ENCODE measurements at places on chromosomes 6 and 20.

GRCh38 chr20:53597030-53597482 is 3.4 kb upstream of the ZNF217 start:
- no peak for DNase-seq

DNA sequence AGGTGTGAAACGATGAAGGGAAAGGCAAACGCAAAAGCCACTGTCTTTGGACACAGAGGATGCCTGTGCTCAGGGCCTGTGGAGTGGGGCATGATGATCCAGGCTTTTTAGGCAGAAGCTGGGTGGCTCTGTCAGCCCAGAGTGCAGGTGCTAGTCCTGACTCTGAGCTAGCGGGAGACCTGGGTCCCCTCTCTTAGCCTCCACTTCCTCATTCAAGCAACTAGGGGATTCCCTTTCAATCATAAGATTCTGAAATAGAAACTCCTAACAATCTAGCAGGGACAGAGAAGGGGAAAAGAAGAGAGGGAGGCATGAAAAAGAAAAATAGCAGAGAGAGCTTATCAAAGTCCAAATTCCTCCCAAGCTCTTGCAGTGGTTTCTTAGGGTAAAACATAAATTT is 7.6 kb upstream of the HIVEP2 start:
- DNase-seq, result no peak

GRCh38 chr6:136823128-136823660 is 802 bp downstream of the PEX7 start:
- DNase-seq, result peak; percentile 4

DNA sequence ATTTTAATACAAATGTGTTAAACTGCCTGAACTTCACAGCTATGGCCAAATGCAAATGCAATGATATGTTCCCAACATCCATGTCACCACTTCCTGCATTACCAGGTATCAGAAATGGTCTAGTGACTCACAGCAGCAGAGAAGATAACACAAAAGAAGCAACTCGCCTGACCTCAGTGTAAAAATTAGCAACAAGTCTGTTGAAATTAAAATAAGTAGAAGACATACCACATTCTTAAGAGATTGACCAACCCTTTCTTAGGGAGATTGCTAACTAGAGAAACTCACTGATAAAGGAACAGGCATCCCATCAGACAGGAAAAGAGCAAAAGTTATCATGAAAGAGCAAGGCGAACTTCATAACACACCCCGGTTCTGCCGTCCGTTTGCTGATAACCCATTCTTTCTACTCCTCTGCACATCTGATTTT is 45.1 kb downstream of the RNASET2 start:
- no peak for DNase-seq

GRCh38 chr20:12056839-12057238 is 139.1 kb downstream of the BTBD3 start:
- DNase-seq, result no peak

GRCh38 chr20:23142162-23143050 is 56.3 kb upstream of the CD93 start:
- no peak for DNase-seq

GRCh38 chr6:4905826-4906225 is 98.0 kb downstream of the RPP40 start:
- DNase-seq, result no peak

DNA sequence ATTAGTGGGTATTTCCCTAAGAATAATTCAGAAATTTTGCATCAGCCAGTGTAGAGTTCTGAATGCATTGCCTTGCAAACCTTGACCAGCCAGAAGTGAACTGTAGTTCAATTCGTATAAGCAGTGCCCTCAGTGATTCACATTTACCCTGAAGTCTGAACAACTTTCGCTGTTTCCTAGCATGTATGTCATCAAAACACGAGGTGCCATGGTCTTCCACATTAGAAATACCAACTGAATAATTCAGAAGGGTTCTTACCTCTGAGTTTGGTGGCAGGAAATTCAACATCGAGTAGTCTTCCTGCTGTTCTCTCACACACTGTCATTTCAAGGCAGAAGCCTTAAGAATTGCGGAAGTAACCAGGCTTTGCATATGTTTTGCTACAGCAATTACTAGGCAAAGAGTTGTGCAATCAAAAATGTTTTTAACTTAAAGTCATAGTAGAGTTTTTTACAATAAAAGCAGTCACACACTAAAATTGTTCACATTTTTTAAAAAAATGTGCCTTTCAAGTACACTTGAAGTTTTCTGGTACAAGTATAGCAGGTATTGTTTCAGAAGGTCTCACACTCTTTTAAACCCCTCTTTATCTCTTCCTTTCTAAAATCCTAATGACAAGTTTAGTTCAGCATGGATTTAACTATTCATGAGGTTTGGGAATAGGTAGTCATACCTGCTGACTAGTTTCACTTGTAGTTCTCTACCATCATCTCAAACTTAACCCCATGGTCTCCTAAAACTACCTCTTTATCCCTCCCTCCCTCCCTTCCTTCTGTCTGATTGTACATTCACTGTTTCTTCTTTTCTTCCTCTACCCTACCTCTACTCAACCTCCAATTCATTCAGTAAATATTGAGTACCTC is 118.3 kb downstream of the STXBP5 start:
- no peak for DNase-seq

- no peak for DNase-seq
These were observed 37.3 kb downstream of the TFEB start for GRCh38 chr6:41697861-41698781.

GRCh38 chr20:63980317-63980805 is 571 bp upstream of the PRPF6 start:
- peak; percentile 33 for DNase-seq

DNA sequence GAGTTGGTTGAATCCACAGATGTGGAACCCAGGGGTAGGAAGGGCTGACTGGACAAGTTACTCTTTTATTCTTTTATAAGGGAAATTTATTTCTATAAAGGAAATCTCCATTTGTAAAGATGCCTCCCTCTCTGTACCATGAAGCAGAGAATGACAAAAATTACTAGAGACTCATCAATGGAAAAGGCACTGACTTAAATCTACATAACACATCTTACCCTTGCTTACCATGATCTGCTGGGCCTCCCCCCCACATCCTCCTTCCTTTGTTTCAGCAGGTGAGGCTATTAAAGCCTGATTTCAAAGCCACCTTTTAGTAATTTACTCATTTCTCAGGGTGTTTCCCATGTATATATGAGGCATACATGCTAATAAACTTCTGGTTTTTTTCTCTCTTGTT is 130.2 kb upstream of the HDDC2 start:
- DNase-seq, result no peak

DNA sequence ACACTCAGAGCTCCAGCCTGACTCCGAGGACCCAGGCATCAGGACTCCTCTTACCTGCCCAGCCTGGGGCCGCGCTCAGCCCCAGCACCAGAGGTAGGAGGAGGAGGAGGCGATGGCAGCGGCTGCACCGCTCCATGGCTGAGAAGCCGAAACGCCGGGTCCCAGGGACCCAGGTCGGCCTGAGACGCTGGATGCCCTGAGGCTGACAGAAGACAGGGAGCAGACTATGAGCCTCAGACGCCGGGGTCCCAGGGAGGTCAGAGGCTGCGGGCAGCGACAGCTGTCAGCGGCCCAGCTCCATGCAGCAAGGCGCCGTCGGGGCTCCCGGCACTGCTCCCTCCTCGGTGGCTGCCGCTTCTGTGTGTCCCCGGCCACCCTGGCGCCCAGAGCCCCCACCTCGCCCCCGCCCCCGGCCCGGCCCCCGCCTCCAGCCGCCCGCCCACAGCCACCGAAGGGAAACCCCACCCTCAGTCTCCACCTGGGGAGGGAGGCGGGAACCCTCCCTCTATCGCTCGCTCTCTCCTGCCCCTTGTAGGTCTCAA is at the start of gene COL11A2:
TSS of gene COL11A2 (minus strand) at position 363 of the 542 bp plus-strand sequence. CDS start at position 136, 227 bp downstream.
- no peak for DNase-seq

GRCh38 chr6:71373943-71374342 is 85.3 kb downstream of the OGFRL1 start:
- no peak for DNase-seq

DNA sequence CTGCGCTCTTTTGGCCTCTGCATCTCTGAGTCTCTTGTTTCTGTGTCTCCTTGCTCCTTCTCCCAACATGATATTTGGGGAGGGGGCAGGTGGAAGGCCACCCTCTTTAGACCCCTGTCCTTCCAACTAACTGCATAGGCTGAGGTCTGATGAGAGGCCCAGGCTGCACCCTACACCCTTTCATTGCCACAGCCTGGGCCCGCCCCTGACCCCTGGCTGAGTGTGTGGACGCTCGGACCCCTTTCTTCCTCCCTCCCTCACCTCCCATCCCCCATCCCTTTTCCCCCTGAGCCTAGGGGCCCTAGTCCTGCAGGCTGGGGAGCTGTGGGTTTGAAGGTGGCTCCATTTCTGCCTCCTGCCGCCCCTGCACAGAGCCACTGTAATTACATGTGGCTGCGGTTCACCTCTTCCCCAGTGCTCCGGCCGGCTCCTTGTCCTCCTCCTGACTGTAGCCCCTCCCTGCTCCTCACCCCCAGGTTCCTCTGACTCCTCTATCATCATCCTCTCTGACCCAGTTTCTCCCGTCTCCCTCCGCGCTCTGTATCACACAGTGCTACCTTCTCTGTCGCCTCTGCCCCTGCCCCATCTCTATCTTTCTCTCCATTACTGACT is 6.8 kb downstream of the MDFI start:
- no peak for DNase-seq

DNA sequence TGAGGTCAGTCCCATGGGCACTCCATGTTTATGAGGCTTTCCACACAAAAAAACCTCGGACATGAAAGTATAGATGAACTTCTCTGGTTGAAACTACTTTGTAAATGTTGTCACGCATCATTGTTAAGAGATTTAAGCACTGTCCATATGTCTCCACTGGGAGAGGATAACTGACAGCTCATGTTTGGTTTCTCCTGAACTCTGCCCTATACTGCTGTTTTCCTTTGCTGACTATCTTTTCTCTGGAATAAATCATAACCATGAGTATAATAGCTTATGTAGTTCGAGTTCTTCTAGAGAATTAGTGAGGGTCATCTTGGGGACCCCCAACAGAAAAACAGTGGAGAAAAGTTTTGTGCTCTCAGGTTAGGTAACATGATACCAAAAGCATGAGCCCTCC is 14.3 kb downstream of the THEMIS start:
- DNase-seq, result no peak

DNA sequence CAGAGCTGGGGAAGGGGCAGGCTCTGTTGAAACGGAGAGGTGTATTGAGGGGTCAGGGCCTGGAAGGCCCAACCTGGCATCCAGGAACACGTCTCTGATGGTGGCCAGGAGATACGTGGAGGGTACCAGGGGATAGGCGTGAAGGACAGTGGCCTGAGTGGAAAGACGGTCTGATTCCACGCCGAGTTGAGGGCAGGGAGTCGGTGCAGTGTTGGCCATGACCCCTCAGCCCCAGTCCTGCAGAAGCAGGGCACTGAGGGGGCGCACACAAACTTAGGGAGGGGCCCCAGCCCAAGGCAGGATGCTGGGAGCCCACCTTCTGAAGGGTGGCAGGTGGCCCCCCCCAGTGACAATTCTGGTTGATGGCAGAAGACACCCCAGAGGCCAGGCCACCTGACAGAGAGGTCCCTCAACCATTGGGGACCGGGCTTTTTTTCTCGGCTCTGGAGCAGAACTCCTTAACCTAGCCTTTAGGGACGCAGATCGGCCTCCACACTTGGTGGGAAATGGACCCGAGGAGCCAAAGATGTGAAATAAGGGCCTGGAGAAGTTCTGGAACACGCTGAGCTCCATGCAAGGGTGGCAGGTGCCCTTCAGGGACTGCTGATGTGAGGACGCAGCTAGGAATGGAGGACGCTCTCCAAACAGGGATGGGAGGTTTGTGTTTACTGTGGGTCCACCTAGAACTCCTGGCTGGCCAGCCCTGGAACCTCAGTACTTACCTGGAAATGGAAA is 91.0 kb downstream of the TMEM242 start:
- no peak for DNase-seq

GRCh38 chr6:80382811-80383210 is 276.3 kb downstream of the BCKDHB start:
- DNase-seq, result no peak

- no peak for DNase-seq
These were observed 9.8 kb upstream of the NDUFAF4 start for GRCh38 chr6:96907498-96907897.

DNA sequence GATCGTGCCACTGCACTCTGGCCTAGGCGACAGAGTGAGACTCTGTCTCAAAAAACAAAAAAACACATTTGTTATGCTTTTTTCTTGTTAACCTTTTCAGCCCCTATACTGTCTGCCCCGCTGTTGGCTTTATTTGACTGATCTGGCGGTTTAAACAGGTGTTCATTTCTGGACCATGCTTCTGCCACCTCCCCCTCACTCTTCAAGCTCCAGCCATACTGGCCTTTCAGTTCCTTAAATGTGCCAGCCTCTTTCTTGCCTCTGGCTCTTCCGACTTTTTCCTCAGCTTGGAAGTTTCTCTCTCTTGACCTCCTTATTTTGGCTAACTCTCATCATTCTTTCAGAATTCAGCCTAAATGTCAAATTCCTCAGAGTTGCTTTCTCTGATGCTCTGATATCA is 35.2 kb upstream of the TXLNB start:
- DNase-seq, result no peak

GRCh38 chr20:45341939-45342854 is 6.0 kb downstream of the SDC4 start:
- no peak for DNase-seq

- DNase-seq, result no peak
These were observed 736 bp downstream of the FAM217B start for GRCh38 chr20:59940956-59941294.

DNA sequence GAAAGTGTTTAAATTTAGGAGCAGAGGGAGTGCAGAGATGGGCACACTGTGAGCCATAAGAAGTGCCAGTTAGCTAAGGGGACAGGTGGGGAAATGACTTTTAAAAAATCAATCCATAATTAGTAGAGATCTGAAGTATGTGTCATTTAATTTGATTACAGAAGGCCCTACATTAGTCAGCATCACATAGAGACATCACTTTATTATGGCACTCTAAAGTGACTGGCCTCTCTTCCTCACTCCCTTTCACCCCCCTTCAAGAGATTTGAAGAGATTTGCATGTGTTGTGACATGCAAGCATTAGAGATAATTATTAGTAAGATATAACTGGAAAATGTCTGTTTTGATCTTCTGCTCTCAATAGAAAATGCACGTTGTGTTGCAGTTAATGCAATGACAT is 86.7 kb downstream of the SLX4IP start:
- no peak for DNase-seq

- DNase-seq, result no peak
These were observed 18.6 kb upstream of the ELOVL2 start for GRCh38 chr6:11062715-11063114.

DNA sequence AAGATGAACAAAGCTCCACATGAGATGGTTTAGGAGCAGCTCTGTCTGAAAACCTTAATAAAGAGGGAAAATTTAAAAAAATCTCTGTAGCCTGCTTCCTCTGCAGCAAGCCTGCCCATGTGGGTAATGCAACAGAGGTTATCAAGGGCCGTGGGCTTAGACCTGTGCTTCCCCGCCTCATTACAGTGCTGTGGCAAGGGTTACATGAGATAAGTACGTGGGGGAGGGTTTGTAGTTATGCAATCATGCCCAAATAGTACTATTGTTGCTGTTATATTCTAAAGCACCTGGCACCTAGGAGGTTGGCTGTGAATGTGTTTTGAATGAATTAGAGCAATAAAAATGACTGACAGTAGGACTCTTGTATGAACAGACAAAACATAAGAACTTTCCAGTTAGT is 68.3 kb downstream of the PKHD1 start:
- no peak for DNase-seq
